ENCODE measurements at places on chromosomes 11 and 22.

GRCh38 chr11:26326793-26327400 is 5.0 kb upstream of the ANO3 start:
- DNase-seq, result no peak

GRCh38 chr11:109519253-109519652 is 97.3 kb downstream of the C11orf87 start:
- no peak for DNase-seq

DNA sequence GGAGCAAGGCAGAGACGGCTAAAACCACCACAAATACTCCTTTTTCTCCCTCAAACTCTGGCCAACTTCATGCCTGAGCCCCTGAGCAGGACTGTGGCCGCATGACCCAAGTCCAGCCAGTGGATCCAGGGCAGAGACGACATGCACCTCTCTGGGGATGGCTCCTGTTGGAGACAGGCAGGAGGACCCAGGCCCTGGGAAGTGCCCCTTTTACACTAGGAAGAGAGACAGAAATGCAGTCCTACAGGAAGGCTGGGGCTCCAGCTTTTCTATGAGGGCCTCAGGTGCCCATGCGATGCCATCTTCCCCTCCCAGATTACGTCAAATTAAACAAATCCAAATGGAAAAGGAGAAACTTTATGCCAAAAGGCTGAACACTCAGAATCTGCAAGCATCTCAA is 498.0 kb downstream of the BRD1 start:
- DNase-seq, result no peak

- DNase-seq, result no peak
These were observed 1.8 kb upstream of the NFAM1 start for GRCh38 chr22:42433754-42434682.

GRCh38 chr11:69278091-69278867 is 15.7 kb upstream of the MYEOV start:
- DNase-seq, result no peak

DNA sequence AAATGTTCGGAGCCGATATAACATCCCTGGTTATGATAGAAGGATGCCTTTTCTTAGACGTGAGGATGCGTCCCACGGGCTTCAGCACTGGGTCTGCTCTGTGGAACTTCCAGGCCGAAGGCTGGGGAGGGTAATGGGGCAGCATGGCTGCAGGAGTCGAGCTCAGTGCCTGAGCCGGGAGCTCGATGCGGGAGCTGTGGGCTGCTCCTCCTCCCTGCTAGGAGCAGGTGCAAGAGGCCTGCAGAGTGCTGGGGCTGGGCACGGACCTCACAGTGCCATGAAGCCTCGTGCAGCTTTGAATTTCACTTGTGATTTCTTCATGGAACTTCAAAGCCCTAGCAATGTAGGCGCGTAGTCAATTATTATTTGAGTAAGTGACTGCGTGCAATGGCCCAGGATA is 6.0 kb downstream of the TUBA8 start:
- no peak for DNase-seq

DNA sequence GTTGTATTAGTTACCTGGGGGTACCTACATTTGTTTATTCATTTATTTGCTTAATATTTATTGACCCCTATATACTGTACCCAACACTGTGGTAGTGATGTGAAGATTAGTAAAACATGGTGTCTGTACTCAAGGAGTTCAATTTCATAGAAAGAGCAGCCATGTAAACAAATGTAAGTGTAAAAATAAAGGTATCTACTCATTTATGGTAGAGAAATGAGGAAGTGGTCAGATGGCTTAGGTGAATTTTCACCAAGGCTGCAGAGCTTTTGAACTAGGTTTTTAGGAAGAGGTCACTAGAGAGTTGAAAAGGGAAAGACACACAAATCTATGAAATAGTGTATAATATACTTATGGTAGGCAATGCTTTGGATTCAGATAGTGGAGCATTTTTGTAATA is 11.1 kb downstream of the CTR9 start:
- DNase-seq, result no peak

DNA sequence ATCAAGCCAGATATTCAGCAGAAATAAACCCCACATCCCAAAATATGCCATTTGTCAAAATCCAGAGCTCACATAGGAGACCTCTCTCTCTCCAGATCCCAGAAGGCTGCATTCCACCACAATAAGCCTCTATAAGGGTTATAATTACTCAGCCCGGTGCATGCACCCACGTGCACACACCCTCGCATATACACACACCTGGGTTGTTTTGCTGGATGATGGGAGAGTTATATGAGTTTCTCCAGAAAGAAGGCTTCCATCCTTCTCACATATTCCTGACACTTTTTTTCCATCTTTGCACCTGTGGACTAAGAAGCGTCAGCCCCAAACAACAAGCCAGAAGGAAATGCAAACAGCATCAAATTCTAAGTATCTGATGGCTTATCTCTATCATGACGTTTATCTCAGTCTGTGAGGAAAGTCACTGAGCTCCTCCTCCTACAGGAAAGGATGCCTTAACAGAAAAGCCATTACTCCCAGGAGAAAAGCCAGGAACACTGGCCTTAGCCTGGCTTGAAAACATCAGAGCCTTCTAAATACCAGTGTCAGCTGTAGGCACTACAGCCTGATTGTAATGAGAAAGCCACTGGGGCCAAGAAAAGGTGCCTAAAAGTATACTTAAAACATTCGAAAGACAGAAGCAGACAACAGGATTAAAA is 253.2 kb downstream of the LARGE1 start:
- no peak for DNase-seq

DNA sequence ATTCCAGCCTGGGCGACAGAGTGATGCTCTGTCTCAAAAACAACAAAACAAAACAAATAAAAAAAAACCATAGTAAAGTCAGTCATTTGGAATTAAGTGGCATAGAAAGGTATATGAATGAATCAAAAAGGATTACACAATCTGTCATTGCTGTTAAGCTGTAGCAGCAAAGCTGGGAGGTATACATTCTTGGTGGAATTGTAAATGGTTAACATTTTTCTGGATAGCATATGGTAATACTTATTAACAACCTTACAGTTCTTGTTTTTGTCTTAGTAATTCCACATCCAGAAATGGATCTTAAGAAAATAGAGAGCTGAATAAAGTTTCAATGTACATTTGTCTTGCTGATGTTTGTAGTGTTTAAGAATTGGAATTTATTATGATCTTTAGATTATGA is 30.0 kb downstream of the DDX10 start:
- DNase-seq, result no peak

- DNase-seq, result no peak
These were observed 5.7 kb downstream of the ZP1 start for GRCh38 chr11:60872961-60873524.

DNA sequence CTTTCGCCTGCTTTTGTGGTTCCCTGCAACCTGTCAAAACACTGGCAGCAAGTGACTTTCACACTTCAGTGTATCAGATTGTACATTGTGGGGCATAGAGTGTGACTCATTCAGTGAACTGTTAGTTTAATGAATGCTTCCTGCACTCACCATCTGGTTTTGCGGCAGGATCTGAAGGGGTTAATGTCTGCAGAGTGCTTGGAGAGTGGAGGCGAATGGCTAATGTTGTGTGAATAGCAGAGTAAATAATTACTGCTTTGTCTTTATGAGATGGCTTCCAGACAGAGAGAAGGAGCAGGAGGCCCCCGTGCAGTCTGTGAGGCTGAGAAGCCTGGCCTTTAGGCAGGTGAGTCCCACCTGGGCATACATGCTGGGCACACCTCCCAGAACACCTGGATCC is 454.3 kb upstream of the KIRREL3 start:
- DNase-seq, result no peak

- no peak for DNase-seq
These were observed 235.3 kb upstream of the MPPED2 start for GRCh38 chr11:30821438-30821965.

DNA sequence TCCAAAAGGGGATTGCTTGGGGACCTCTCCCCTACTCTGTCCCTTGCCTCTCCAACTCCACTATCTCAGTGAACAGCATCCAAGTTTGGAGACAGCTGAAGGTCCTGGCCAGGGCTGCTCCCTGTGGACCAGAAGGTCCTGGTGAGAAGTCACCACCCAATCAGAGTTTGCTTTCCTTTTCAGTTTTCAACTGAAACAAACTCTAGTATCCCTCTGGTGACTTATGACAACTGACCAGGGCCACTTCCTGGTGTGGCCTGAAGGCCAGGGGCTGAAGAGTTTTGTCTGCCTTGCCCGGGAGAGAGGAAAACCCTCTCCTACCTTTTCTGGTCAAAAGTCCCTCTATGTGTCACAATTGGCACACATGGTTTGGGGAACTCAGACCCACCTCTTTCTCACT is 5.1 kb downstream of the JAML start:
- DNase-seq, result no peak

DNA sequence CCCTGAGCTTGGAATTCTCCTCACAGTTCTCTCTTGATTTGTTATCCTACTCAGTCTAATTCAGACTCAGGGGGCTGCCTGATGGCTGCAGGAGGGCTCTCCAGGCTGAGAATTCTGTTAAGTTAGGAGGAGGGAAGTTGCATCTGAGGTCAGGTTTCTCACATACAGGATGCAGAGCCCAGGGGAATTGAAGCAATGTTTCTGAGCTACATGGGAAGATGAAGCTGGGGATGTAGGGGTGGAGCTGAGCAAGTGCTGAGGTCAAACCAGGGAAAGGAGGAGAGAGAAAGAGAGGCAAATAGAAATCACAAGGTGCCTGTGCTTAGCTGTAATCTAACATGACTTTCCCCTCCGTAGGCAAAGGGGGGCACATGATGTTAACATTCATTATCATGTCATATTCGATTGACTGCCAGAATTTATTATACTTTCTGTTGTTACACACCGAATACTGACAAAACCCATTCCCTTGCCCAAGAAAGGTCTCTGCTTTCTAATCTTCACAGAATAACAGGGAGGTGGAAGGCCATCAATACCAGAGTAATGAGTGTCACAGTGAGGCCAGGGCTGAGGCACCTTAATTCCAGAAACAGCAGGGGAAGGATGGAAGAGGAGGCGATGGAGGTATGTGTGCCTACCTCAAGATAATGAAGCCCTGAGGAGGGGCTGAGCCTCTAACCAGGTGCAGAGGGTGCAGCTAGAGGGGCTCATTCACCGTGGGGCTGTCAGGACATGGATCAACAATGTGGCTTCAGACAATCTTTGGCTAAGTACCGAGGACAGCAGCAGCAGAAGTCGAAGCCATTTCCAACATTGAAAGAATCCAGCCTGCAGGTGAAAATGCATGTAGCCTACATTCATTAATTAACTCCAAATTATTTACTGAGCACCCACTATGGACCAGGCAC is 205.4 kb upstream of the SNX19 start:
- no peak for DNase-seq

DNA sequence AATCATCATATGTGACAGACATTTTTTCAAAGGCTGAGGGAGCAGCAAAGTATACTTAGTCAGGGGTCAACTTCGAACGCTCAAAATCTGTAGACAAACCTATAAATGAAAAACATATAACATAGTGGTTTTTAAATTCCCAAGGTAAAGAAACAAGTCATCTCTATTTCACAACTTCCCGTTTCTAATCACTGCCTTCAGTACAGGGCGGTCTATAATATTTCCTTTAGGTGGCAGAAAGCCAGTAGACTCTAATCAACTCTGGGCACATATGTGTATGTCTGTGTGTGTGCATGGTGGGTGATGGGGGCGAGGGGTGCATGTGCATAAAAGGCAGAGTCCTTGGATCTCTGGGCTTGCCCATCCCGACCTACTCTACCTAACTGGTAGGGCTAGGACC is 55.0 kb upstream of the ARFGAP3 start:
- no peak for DNase-seq

GRCh38 chr11:96315476-96315875 is 27.5 kb downstream of the MAML2 start:
- DNase-seq, result no peak

DNA sequence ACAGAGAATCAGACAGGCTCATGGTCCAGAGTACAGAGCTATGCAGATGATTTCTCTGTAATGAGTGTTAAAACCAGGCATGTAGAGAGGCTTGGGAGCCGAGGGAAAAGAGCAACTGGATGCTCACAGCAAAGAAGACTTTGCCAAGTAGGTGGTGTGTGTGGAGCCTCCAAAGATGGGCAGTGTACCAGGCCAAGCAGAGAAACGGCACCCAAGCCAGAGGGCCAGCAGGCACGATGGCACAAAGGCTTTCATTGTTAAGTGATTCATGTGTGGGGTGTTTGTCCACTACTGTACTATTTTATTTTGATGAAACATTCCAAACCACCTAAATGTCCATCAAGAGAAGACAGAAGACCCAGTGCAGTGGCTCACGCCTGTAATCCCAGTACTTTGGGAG is 11.1 kb downstream of the RANGAP1 start:
- DNase-seq, result no peak

- DNase-seq, result no peak
These were observed 192.2 kb upstream of the BLID start for GRCh38 chr11:122308226-122308625.

- no peak for DNase-seq
These were observed at the start of gene MMP3 for GRCh38 chr11:102843489-102843888. MMP3 (minus strand) TSS chr11:102843609; CDS start chr11:102843546, 63 bp downstream.

GRCh38 chr22:29108137-29108536 is 35.3 kb downstream of the KREMEN1 start:
- no peak for DNase-seq

GRCh38 chr22:30315962-30316576 is 10.7 kb downstream of the TBC1D10A start:
- no peak for DNase-seq

DNA sequence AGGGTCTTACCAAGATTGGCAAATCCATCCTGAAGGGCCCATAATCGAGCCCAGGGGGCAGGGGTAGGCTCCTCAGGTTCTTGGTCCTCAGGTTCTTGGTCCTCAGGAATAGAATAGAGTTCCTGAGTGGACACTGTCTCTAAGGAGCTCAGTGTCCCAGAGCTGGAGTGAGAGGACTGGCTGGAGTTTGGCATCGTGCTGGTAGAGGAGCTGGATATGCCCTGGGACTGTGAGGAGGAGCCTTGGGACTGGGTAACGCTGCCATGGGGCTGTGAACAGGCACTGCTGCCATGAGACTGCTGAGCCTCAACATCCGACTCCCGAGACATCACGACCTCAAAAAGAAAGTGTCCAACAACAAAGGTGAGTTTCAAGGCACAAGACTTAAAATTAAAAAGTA is 7.2 kb downstream of the CHEK2 start:
- DNase-seq, result no peak

GRCh38 chr11:90288212-90288821 is 65.5 kb upstream of the CHORDC1 start:
- peak; percentile 4 for DNase-seq

GRCh38 chr11:56852131-56852530 is 103.6 kb upstream of the OR9G4 start:
- DNase-seq, result no peak

- no peak for DNase-seq
These were observed 303.0 kb downstream of the CADM1 start for GRCh38 chr11:115201111-115201792.

GRCh38 chr11:17154409-17155159 is 53.2 kb downstream of the PIK3C2A start:
- no peak for DNase-seq

GRCh38 chr11:67538306-67538705 is 15.1 kb upstream of the CABP2 start:
- no peak for DNase-seq

- no peak for DNase-seq
These were observed 31.4 kb downstream of the POU2AF1 start for GRCh38 chr11:111347723-111348115.
